Left ventricle myocardium inferior (tissue), 1 donor: ENCODE measurements at places on chromosomes 13 and 19.
A peak's percentile ranks its signal among the peaks of the same experiment; 100 is the strongest.

DNA sequence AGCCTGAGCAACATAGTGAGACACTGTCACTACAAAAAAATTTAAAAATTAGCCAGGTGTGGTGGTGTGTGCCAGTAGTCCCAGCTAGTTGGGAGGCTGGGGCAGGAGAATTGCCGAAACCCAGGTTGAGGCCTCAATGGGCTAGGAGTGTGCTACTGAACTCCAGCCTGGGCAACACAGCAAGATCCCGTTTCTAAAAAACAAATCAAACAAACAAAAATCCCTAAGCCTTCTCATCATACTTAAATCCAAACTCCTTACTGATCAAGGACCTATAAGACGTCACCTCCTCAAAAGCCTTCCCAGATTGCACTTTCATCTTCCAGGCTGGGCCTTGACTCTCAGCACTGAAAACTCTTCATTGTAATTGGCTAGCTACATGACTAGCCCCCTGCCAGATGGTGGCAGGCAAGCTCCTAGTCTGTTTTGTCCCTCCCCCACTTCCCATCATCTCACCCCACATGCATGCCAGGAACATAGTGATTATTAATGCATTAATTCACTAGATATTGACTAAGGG is 17.5 kb upstream of the NANOS3 start:
- no peak for DNase-seq

DNA sequence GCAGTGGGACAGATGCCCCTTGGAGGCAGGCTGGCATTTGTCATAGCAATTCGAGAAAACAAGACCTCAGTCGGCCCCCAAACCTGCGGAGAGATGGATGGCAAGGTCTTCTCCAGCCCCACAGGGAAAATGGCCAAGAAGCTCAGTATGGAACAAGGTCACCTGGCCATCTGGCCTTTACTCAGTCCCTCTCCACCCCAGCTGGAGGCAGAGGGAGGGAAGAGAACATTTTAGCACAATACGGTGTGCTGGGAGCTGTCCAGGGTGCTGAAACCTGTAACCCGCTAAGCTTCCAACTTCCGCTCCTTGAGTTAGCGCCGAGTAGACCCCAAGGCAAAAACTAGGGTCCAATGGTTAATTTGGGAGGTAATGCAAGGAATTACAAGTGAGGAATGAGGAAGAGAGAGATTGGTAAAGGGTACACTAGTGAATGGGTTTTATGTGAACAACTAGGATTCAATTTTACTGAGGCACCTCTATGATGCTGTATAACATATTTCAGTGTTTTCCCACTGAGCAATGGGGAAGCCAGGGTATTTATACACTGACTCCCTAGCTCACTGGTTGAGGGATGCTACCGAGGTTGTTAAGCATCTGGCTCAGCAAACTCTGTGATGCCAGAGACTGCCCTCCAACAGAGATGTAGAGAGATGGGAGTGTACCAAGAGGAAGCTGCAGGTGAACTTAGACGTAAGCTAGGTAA is 64.3 kb downstream of the CACNA1A start:
- DNase-seq = peak; percentile 15

DNA sequence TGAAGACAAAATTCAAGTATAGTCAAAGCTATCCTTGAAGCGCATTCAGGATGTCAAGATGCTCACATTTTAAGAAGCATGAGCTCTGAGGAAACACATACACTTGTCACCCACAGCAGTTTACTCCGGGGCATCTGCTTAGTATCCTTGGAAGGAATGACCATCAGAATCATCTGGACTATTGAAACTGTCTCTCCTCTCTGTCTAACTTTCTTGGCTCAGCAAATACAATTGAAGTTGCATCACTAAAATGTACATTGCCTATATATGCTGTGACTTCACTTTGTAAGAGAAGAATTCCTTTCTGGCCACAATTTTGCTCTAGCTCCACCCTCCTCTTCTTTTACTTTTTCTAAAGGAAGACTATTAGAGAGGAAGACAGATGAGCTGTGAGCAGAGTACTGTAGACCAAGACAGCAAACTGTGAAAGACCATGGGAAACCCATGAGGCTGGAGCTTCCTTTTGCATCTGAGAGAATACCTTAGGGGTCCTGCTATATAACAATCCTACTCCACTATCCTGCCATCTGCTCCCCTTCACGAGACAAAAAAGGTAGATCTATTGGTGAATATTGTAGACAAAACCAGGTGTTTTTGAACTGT is 906.3 kb downstream of the PCDH9 start:
- DNase-seq = no peak

DNA sequence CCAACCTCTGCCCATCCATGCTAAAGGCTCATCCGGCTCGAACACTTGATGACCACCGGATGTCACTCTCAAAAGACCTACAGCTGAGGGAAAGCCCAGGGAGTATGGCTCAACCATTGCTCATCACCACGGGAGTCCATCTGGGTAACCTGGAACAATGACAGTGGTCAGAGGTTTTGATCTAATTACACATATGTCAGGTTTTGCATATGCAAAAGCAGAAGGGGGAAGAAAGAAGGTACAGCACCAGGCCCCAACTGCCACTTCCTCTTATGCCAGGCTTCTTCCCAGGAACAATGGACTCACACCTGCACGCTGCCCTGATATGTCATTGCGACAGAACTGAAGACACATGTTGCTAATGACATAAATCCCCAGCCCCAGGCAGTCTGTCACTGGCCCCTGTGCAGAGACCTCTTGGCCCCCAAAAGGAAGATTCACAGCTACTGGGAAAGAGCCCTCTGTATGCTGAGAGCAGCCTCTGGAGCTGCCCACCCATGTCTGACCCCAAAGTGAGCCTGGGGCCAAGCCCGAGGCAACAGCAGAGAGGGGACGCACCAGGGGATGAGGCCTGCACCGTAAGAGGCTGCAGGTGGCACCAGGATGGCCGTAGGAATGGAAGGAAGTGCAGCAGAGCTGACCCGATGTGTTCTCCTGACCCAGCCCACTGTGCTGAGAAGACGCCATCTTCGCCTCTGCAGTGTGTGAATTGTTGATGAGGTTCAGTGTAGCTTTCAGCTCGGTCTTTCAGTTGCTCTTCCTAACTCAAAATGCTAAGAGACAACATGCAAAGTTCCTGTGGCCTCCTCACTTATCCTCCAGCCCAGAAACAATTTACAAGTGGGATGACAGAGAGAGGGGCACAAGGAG is 26.3 kb downstream of the EPS15L1 start:
- DNase-seq = no peak

DNA sequence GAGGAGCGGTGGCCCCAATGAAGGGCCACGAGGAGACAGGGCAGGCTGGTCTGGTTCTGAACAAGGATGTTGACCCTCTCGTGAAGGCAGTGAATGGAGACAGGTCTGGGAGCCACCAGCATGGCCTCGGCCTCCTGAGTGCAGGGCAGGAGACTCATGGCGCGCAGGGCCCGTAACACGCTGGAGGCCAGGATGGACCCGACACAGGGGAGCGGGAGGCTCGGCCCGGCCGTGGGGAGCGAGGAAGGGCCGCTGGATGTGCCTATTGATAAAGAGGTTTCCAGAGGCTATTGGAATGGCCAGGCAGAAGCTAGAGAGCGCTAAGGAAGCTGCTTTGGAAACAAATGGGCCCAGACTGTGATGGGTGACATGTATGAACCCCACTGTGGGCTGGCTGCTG is 132.5 kb downstream of the STK24 start:
- DNase-seq = no peak

DNA sequence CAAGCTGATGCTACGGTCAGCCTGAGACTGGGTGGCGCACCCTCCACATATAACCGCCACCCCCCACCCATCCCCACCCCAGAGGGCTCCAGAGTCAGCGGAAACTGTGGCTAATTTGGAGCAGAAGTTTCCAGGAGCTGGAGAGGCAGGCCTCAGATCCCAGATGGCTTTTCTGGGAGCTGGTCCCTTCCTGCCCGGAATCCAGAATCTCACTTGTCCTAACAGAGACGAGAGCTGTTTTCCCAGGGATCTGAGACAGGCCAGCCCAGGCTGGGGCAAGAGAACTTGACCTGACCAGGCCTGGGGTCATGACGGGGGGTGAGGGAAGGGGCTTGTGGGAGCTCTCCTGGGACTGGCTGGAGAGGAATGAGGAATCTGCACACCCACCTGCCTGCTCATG is 6.5 kb downstream of the EPHX3 start:
- DNase-seq = no peak

- DNase-seq = no peak
Observed at GRCh38 chr13:22085001-22085400, 414.1 kb downstream of the FGF9 start.

DNA sequence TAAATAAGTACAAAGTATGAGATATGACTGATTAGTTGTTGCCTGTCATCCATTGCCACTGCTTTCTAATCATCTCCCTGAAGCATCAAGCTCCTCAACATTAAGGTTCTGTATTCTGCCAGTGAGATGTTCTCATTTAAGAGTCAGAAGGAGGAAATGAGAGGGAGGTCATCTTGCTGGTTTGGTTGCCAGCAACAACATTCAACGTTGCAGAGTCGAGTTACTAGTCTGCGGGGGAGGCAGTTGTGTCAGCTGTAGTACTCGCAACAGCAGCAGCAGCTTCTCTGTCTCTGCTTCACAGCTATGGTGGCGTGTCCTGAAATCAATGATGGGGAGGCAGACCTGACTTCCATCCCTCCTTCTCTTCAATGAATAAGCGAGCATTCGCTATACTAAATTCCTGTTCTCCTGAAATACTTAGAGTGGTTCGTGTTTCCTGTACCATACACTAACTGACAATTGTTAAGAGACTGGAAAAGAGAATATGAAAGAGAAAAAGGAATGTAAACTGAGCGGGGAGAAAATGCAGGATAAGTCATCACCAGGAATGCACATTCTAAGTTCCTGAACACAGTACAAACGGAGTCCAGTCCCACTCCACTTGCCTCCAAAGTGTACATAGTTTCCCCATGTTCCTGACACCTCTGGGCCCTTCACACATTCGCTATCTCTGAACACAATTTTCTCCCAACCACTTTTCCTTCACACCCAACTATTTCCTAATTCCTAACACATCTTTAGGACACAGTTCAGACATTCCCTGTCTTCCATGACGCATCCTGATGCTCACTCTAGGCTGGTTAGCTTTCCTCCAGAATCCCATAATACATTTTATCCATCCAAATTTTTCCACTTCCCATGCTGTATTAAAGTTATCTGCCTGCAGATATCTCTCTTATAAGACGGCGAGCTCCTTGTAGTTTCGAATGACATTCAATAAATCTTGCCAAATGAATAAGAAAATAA is 263.0 kb downstream of the KLF12 start:
- no peak for DNase-seq

- DNase-seq = no peak
Observed at GRCh38 chr13:21095311-21095710, 33.9 kb upstream of the LATS2 start.

DNA sequence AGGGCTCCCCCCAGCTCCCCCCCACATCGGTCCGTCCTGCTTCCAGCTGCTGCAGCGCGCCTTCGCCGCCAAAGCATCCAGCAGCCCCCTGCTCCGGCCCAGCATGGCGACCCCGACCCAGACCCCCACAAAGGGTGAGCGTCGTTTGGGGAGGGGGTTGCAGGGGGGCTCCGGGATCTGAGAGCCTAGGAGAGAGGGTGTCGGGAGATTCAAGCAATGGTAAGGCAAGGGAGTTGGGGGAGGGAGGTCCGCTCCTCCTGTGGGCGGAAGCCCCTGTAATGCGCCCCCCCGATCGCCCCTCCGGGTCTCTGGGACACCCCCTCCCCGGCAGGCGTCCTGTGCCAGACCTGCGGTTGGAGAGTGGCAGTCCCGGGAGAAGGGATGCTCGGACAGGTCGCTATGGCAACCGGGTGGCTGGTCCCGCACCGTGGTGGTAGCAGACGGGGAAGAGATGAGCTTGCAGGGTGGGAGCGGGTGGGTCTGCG is at the start of gene FXYD7:
TSS of gene FXYD7 (plus strand) at position 25 of the 485 bp plus-strand sequence. CDS start at position 104, 79 bp downstream.
- DNase-seq = no peak

GRCh38 chr13:48595431-48596429 is 58.0 kb upstream of the CYSLTR2 start:
- peak; percentile 49 for DNase-seq

GRCh38 chr13:78198821-78199220 is 280.2 kb upstream of the EDNRB start:
- DNase-seq = no peak

DNA sequence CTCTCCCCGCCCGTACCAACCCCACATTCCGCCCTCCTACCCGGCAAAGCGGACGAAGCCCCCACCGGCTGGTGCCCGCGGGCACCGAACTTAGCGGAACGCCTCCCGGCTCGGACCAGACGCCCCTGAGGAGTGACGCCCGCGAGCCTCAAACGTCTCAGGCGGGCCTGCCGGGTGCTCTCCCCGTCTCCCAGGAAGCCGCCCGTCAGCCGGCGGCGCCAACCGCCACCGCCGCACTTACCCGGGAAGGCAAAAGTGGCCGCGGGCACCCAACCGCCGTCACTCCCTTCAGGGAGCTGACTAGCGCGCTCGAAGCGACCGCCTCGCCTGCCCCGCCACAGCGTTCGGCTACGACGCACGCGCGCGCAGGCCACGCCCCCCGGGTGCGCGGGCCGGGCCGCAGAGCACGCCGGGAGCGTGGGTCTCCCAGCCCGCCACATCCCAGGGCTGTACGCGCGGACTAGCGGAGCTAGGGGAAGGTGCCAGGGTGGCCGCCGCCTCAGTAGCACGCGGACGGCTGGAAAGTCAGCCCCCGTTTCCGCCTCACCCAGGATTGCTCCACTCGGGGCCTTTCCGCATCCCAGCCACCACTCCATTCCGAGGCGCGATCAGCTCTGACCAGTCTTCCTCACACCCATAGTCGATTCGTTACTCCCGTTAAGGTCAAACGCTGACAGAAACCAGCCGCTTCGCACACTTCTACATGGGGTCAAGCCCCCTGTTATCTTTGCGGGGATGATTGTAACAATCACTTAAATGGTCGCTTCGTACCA is at the start of gene TEX30:
TSS of gene TEX30 (minus strand) at position 346 of the 773 bp plus-strand sequence. CDS start 3,760 bp downstream, outside the sequence.
- DNase-seq = peak; percentile 85

DNA sequence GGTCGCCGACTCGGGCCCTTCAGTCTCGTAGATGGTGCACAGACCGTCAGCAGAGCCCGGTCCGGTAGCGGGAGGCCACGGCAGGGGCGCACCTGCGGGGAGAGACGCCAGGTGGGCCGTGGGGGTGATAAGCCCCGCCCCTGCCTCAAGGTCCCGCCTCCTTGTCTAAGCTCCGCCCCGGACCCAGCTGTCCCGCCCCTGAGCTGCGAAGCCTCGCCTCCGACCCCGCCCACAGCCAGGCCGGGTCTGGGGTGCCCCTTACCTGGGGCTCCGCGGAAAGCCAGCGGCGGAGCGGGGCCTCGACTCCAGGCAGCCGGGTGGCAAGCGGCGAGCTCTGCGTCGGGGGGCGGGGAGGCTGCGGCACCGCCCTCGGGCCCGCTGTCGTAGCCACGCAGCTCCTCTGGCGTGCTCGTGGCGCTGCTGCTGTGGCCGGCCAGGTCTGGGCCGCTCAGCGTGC is 4.7 kb downstream of the PRR36 start:
- DNase-seq = peak; percentile 49

GRCh38 chr19:3862826-3863500 is 5.9 kb downstream of the ZFR2 start:
- DNase-seq = no peak

- no peak for DNase-seq
Observed at GRCh38 chr13:47109028-47109427, 212.2 kb upstream of the HTR2A start.
